ENCODE measurements at places on chromosomes 2 and 18. TPM values are rescaled to one million over a fixed set of nuclear protein-coding genes. Genes with fewer than 3 reads are reported as not detected.

The GFPT1 gene
- total RNA-seq = 27.4 TPM

The CYTIP gene
- 3.3 TPM for total RNA-seq

The ZC3H6 gene
- total RNA-seq = 10.5 TPM

The HEATR5B gene
- total RNA-seq = 31.1 TPM

DNA sequence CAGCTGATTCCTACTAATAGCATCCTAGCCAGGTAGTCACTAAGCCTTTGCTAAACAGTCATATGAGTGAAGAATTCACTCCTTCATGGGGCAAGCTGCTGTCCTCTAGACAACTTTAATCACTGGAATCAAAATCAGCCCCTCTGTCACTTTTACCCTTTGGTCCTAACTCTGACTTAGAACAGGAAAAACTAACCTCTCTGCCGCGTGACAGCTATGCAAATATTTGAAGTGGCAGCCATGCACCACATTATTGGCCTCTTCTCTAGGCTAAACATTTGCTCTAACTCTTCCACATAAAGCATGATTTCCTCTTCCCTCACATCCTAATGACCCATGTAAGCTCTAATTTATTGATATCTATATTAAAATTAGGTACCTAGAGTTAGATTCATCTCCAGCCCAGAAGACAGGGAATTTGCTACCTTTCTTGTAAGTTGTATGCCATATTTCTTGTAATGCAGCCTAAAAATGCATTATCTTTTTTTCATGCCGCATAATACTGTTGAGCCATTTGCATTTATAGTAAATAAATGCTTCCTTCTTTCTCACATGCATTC lies 12.8 kb upstream of the ONECUT2 start:
- H3K36me3 ChIP-seq = no peaks in the 10 kb centered on the region
- H3K4me3 ChIP-seq = no peak overlapping the region

DNA sequence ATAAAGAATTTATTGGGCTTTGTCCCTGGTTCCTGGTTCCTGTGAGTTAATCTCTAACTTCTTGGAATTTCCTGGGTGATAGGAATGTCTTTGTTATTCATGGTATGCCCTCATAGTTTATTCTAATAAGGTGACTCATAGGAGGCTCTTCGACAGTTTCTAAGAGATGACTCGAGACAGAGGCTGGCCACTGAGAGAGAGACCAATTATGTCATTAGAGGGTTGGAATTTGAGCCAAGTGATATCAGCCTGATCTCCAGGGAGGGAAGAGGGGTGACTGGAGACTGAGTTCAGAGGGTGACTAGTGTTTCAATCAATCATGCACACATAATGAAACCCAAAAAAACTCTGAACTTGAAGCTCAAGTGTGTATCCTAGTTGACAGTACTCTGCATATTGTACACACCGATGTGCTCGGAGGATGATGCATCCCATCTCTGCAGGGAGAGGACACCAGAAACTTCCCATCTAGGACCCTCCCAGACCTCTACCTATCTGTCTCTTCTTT lies 185.7 kb downstream of the MTCL1 start:
- H3K27ac ChIP-seq = no peak overlapping the region
- DNase-seq = no peak
- H3K27me3 ChIP-seq = no peaks in the 10 kb centered on the region
- H3K4me1 ChIP-seq = no peaks in the 10 kb centered on the region

DNA sequence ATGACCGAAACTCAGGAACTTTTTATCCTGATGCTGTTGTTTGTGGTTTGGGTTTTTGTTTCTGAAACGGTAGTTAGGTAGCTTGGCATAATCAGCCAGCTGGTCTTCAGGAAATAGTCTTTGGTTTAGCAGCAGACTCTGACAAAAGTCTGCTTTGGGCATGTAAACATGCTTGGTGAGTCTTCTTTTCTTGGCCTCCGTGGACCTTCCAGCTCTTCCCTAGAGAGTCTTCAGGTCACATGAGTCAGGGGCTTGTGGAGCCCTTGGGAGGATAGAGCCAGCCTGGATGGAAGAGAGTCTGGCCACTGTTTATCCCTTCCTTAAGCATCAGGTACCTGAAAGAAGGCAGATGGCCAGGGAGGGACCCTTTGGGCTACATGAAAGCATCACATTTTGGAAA lies 154.5 kb downstream of the MGAT5 start:
- no peaks in the 10 kb centered on the region for H3K36me3 ChIP-seq
- no peak for DNase-seq
- H3K27me3 ChIP-seq = no peaks in the 10 kb centered on the region
- H3K4me1 ChIP-seq = no peaks in the 10 kb centered on the region

GRCh38 chr18:13973061-13973575 lies 57.8 kb upstream of the MC2R start:
- H3K27ac ChIP-seq = no peak overlapping the region
- H3K27me3 ChIP-seq = no peaks in the 10 kb centered on the region
- H3K4me3 ChIP-seq = no peak overlapping the region
- DNase-seq = no peak

GRCh38 chr2:196177124-196177523 lies 5.7 kb upstream of the STK17B start:
- DNase-seq = no peak
- no peak overlapping the region for H3K4me3 ChIP-seq
- no peak overlapping the region for H3K27ac ChIP-seq

GRCh38 chr2:224357098-224357901 lies 44.6 kb downstream of the FAM124B start:
- H3K4me3 ChIP-seq = no peak overlapping the region
- no peaks in the 10 kb centered on the region for H3K4me1 ChIP-seq
- no peak overlapping the region for H3K27ac ChIP-seq
- no peaks in the 10 kb centered on the region for H3K36me3 ChIP-seq

GRCh38 chr2:232871418-232871834 lies 1.4 kb downstream of the SNORC start:
- H3K4me3 ChIP-seq = no peak overlapping the region
- no peaks in the 10 kb centered on the region for H3K27me3 ChIP-seq
- H3K4me1 ChIP-seq = no peaks in the 10 kb centered on the region
- H3K36me3 ChIP-seq = no peaks in the 10 kb centered on the region
- no peak overlapping the region for H3K27ac ChIP-seq

DNA sequence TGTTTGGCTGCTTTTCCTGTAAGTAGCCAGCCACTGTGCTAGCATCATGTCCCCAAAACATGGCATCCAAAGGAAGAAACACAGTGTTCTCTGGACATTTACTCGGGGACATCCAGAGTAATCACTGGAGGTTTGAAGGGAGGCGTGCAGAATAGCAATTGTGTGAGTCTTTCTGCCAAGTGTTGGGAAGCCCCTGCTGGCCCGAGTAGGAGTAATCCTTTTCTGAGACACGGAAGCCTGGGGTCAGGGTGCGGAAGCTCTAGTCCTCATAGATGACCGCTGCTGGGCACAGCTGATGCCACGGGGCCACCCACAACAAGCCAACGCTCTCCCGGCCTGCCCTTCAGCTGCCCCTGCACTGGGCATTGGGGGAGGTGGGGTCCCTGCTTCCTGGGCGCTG lies 24.8 kb upstream of the HDAC4 start:
- no peak overlapping the region for H3K4me3 ChIP-seq
- no peaks in the 10 kb centered on the region for H3K27me3 ChIP-seq
- no peaks in the 10 kb centered on the region for H3K36me3 ChIP-seq
- no peaks in the 10 kb centered on the region for H3K4me1 ChIP-seq
- H3K27ac ChIP-seq = no peak overlapping the region

DNA sequence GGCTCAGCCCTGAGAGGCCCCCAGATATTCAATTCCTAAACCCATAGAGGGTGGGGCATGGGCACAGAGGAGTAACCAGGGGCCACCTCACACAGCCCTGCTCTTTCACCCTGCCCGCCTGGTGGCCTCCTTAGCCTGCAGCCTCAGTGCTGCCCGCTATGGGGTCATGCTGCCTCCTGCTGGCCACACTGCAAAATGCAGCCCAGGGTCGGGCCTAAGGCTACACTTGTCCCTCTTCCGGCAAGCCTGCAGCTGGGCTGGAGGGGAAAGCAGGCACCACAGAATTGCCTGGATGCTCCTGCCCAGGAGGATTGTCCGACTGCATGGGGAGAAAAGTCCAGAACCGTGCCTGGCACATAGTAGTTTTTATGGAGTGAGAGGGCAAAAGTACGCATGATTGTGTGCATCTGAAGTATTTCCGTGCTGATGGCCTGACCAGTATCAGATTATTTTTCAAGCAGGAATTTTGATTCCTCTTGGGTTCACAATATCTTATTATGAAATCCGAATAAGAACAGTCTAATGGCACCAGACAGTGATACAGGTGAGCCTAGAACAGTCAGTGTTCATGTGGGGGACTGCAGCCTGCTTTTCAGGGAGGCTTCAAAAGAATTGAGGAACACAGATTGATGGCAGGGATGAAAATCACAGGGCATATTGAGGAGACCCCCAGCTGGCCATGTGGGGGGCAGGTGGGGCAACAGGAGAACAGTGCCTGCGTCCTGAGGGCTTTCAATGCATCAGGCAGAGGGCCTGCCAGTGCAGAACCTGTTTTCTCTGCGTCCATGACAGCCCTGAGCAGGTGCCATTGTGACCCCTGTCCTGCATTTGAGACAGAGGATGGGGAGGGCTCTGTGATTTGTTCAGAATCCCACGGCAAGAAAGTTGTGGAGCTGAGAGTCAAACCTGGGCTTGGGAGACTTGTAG lies 51.2 kb upstream of the ALPP start:
- H3K27ac ChIP-seq = no peak overlapping the region
- H3K4me3 ChIP-seq = no peak overlapping the region
- H3K4me1 ChIP-seq = peaks cover 11% of the 10 kb centered on the region
- H3K27me3 ChIP-seq = no peaks in the 10 kb centered on the region
- no peaks in the 10 kb centered on the region for H3K36me3 ChIP-seq

Measured in prostate gland (tissue), 2 donors.